DND-41 (cell line): ENCODE measurements at places on chromosomes 2 and 18.

DNA sequence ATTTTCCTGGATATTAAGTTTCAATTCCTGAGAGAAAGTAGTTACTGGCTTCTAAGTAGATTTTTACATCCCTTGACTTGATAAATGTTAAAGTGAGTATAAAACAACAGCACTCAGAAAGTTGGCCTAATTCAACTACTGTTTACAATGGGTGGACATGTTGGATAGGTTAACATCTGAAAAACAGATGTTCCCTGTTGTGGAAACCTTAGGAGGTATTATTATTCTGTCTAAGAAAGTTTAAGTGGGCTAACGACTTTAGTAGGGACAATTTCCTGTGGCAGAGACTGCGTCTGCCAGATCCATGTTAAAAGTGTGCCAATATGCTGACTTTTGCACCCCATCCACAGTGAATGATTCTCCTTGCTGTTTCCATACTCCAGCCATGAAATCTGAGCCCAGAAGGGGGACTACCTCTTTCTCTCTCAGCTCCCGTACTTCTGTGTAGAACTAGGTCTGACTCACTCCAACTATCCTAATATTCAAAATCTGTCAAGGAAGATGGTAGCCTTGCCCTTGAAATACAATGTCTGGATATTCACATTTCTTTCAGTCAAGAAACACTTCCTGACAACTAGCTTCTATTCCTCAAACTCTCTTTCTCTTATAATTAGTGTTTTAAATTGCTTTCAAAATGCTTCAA, 327.5 kb upstream of the HNRNPA3 start:
- no peaks in the 10 kb centered on the region for H3K36me3 ChIP-seq
- no peak overlapping the region for H3K27ac ChIP-seq
- DNase-seq: no peak
- no peak overlapping the region for H3K4me3 ChIP-seq
- H3K4me1 ChIP-seq: no peaks in the 10 kb centered on the region

- H3K4me1 ChIP-seq: no peaks in the 10 kb centered on the region
- no peaks in the 10 kb centered on the region for H3K27me3 ChIP-seq
- no peak for DNase-seq
- H3K27ac ChIP-seq: no peak overlapping the region
- no peak overlapping the region for H3K4me3 ChIP-seq
These were observed 114.9 kb upstream of the SULT1C3 start for GRCh38 chr2:108124736-108125495.

- H3K4me1 ChIP-seq: no peaks in the 10 kb centered on the region
- DNase-seq: no peak
- no peaks in the 10 kb centered on the region for H3K27me3 ChIP-seq
- no peaks in the 10 kb centered on the region for H3K36me3 ChIP-seq
- H3K27ac ChIP-seq: no peak overlapping the region
These were observed 88.4 kb downstream of the DDX18 start for GRCh38 chr2:117902933-117903332.

- H3K4me1 ChIP-seq: no peaks in the 10 kb centered on the region
- H3K27ac ChIP-seq: no peak overlapping the region
- no peaks in the 10 kb centered on the region for H3K36me3 ChIP-seq
- H3K4me3 ChIP-seq: no peak overlapping the region
These were observed 4.4 kb upstream of the ATP8B1 start for GRCh38 chr18:57807336-57808117.

DNA sequence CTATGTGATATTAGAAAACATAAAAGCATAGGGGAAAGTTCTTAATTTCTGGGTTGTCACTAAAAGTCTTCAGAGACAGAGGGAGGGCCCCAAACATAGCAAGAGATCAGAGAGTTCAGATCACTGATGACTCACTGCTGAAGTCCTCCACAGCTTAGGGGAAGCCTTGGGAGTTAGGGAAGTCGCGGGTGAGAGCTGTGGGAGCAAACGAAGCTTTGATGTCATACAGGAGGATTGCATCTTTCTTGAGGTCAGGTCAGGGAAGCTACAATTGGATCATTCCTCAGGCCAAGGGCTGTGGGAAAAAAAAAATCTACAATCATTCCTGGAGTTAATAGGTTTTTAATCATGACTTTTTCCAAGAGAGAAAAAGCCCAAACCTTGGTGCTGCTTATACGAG, 96.2 kb downstream of the COPS8 start:
- H3K4me1 ChIP-seq: no peaks in the 10 kb centered on the region
- no peaks in the 10 kb centered on the region for H3K36me3 ChIP-seq
- H3K27me3 ChIP-seq: peaks cover 7% of the 10 kb centered on the region
- no peak overlapping the region for H3K4me3 ChIP-seq
- no peak for DNase-seq

DNA sequence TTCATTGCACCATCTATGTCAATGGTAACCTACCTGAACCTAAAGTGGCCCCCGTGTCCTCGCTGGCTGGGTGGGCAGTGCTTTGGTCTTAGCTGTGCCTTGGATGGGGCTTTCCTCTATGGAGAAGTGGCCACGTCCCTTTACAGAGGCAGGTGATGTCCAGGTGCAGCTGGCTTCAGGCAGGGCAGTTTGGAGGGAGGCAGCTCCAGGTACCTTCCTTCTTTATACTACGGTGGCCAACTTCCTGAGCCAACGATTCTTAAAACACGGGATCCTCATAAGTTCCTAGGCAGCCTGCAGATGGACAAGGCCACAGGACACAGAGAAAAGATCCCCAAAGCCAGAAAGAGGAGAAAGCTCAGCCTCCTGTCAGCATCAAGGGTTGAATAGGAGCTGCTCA, 517.3 kb upstream of the HS6ST1 start:
- DNase-seq: no peak
- H3K27me3 ChIP-seq: peaks cover 29% of the 10 kb centered on the region
- H3K27ac ChIP-seq: no peak overlapping the region
- no peaks in the 10 kb centered on the region for H3K4me1 ChIP-seq
- no peaks in the 10 kb centered on the region for H3K36me3 ChIP-seq
- H3K4me3 ChIP-seq: no peak overlapping the region

DNA sequence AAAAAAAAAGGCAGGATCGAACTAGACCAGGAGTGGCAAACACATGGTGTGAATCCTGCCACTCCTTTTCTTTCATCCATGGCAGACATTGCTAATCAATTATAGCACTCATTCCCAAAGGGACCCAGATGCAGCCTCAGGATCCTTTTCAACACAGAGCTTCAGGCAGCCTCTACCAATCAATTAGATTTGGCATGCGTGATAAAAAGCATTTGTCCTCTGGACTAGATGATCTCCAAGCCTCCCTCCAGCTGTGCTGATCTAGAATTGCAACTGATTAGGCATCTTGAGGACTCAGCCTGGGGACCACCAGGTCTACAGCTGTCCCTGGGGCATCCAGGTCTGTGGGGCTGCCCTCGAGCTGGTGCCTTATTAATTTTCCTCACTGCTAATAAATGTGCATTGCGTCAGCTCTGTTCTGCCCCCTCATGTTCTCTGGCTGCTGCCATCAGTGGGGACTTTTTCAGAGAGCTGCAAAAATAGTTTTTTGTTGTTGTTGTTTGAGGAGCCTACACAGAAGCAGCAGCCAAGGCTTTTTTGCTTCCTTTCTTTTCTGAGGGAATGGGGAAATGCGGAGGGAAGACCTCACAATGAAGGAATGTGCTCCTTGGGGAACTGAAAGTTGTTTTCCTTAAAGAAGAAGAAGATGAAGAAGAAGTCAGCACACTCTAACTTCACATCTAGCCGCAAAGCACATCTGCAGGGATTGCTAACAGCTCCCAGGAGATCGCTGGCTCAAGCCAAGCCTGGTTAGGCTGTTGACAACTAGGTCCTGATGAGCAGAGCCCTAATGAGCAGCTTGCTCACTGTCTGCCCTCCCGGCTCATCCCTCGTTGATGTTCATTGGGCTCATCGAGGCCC, 8.8 kb upstream of the ATOH8 start:
- DNase-seq: no peak
- no peak overlapping the region for H3K4me3 ChIP-seq
- no peaks in the 10 kb centered on the region for H3K36me3 ChIP-seq
- peaks cover 9% of the 10 kb centered on the region for H3K27me3 ChIP-seq

- H3K4me1 ChIP-seq: no peaks in the 10 kb centered on the region
- H3K27ac ChIP-seq: no peak overlapping the region
- no peaks in the 10 kb centered on the region for H3K36me3 ChIP-seq
- H3K4me3 ChIP-seq: no peak overlapping the region
These were observed 335.1 kb downstream of the SETBP1 start for GRCh38 chr18:45015788-45016128.

DNA sequence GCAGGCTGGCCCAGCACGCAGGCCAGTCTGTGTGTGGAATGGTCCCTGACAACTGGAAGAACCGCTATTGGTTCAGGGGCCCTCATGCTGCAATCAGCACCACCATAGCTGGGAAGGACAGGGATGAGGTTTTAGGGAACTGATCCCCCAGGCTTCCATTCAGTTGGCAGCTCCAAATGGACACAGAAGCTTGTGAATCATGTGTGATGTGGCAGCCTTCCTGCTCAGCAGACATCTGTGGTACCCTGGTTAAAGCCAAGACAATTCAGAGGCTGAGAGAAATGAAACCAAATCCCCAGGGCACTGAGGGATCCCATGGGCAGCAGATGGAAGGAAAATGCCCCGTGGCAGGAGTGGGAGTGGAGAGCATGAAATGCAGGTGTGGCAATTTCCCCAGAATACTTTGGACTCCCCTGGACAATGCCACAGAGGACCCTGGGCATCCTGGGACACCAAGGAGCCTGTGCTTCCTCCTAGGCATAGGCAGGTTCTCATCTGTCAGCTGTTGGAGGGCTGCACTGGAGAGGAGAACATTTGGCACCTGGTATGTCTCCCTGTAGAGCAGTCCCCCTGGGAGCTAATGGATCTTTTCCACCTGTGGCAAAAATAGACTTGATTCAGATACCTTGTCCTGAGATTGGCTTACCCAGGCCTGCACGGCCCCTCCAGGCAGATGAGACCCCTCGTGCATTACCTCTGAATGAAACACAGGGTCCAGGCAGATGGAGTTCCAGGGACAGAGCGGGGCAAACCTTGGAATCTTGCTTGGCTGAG, 162.2 kb upstream of the BCL2L11 start:
- H3K27me3 ChIP-seq: no peaks in the 10 kb centered on the region
- no peaks in the 10 kb centered on the region for H3K36me3 ChIP-seq
- no peak overlapping the region for H3K4me3 ChIP-seq

GRCh38 chr2:140695155-140695554, 1435.7 kb downstream of the LRP1B start:
- no peaks in the 10 kb centered on the region for H3K36me3 ChIP-seq
- DNase-seq: no peak
- H3K4me3 ChIP-seq: no peak overlapping the region
- H3K4me1 ChIP-seq: no peaks in the 10 kb centered on the region
- H3K27ac ChIP-seq: no peak overlapping the region

DNA sequence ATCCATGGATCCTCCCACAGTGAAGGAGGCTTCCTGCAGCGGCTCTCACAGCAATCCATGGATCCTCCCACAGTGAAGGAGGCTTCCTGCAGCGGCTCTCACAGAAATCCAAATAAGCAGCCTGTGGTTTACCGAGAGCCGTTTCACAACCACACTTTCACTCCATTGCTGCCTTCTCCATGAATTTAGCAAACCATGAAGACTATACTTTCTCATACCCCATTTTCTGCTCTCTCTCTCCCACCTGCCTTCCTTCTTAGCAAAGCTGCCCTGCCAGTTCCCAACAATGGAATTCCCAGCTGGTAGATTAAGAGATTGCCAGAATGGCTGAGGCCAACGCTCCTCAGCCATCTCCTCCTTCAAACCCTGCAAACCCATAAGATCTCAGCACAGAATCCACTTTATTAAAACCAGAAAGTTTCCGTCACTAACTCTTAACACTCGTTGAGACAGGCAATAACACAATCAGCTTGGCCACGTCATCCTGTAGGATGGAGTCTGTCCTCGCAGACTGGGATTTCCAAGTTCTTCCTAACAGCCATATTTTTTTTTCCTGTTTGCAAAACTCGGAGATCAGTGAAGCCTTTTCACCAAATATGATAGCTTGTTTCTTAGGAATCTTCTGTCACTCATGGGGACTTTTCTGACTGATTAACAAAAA, 162.2 kb downstream of the PXDN start:
- peaks cover 16% of the 10 kb centered on the region for H3K27me3 ChIP-seq
- H3K4me1 ChIP-seq: no peaks in the 10 kb centered on the region
- no peak overlapping the region for H3K4me3 ChIP-seq
- DNase-seq: no peak

DNA sequence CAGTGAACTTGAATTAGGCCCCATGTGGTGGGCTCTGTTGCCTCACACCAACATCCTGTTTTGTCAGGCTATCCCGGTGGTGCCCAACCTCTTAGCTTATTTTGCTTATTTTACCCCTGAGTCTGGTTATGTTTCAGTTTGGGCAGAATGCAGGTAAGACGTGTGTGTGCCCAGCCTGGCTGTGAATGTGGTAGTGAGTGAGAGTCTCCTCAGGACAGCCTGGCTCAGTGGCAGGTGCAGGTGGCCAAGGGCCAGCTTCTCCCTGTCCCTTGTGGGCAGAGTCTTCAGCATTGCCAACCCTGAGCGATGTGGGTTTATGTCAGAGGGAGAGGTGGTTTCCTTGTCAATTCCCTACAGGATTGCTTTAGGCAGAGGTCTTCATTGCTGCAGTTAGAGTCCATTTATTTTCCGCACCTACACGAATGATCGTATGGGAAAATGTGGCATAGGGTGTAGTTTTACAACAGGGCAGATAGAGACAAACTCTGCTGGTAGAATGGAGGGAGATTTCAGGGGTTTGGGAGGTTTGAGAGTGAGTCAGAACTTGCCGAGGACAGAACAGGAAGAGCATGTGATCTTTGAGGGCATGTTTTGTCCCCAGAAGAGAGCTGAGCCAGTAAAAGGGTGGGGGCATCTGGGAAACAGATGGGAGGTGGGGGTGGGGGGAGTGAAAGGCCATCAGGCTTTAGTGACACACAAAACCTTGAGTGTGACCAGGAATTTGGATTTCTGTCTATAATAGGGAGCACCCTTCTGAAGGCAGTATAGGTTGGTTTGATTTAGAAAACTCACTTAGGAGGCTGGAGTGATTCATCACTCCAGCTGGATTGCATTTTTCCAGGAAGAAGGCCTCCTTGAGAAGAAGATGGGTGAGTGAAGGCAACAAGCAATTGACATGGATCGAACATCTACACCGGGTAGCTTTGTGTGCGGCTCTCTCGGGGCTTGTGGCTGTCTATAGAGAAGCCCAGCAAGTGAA, 156.2 kb upstream of the CELF4 start:
- no peak for DNase-seq
- no peaks in the 10 kb centered on the region for H3K4me1 ChIP-seq
- H3K36me3 ChIP-seq: no peaks in the 10 kb centered on the region
- no peak overlapping the region for H3K27ac ChIP-seq

GRCh38 chr18:10336749-10337350, 117.6 kb upstream of the APCDD1 start:
- H3K27me3 ChIP-seq: no peaks in the 10 kb centered on the region
- no peak for DNase-seq
- H3K27ac ChIP-seq: no peak overlapping the region
- no peaks in the 10 kb centered on the region for H3K36me3 ChIP-seq

DNA sequence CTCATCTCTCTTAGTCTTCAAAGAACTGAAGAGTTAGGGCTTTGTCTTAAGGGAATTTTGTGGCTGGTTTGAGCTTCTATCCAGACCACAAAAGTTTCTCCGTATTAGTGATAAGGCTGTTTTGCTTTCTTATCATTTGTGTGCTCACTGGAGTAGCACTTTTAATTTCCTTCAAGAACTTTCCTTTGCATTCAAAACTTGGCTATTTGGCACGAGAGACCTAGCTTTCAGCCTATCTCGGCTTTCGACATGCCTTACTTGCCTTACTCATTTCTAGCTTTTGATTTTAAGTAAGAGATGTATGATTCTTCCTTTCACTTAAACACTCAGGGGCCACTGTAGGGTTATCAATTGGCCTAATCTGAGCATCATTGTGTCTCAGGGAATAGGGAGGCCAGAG, 29.9 kb downstream of the HDHD2 start:
- H3K27ac ChIP-seq: no peak overlapping the region
- H3K36me3 ChIP-seq: peaks cover 5% of the 10 kb centered on the region; the same call in 1 of the 2 replicates
- H3K27me3 ChIP-seq: no peaks in the 10 kb centered on the region
- no peaks in the 10 kb centered on the region for H3K4me1 ChIP-seq
- H3K4me3 ChIP-seq: no peak overlapping the region
- DNase-seq: no peak
